D721Med (cell line): ENCODE measurements at places on chromosomes 11 and 22.

DNA sequence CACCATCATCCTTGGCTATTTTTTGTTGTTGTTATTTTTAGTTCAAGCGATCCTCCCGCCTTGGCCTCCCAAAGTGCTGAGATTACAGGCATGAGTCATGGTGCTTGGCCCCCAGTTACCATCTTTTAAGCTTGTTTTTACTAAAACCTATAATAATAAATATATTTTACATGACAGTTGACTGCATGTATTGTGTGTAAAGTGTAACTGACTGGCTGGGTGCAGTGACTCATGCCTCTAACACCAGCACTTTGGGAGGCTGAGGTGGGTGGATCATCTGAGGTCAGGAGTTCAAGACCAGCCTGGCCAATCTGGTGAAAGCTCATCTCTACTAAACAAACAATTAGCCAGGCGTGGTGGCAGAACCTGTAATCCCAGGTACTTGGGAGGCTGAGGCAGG lies 386.2 kb downstream of the TENM4 start:
- DNase-seq: no peak

DNA sequence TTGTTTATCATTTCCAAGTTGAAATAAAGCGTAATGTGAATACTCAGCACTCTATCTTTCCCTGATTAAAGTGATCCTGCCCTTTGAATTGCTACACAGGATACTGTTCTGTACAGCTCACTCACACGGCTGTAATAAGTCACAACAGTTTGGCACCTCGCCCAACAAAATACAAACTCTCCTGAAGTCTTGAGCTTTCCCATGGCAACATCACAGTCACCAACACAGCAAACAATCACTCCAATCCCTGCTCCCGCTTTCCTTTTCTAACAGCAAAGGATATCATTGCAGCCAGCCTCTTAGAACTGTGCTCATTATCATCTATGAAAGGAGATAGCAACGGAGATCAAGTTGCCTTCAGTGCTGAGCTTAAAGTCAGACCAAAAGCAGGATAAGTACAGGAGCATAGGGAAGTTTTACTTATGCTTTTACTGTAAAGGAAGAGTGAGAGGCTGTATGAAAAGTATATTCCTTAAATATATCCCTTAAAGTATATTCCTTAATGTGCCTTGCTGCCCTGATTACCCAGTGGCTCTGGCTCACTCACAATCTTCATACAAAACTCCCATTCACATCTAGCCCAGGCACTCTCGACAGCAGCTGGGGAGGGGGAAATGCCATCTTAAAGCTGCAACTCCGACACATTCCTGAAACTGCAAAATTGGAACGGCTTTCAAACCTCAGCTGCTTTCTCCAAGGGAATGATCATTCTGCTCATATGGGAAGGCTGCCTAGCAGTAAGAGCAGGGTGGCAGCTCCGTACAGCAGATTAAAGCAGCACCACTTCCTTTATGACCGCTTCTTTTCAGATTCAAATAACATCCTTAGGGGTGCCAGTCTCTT lies 35.8 kb downstream of the MAML2 start:
- no peak for DNase-seq

DNA sequence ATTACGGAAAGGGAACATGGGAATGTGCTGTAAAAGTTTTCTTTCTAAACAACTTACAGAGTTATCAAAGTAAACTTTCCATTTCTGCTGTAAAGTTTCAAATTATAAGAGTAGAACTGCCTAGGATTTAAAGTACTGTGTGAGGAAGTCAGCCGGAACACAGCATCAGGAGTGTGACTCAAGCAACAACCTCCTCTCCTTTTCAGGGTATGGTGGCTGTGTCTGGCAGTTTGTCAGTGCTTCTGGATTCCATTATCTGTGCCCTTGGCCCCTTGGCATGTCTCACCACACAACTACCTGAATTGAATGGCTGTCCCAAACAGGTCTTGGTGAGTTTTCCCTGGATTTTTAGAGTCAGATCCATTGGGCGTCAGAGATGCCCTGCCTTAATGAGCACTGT lies 6.9 kb upstream of the TOM1 start:
- DNase-seq: no peak

DNA sequence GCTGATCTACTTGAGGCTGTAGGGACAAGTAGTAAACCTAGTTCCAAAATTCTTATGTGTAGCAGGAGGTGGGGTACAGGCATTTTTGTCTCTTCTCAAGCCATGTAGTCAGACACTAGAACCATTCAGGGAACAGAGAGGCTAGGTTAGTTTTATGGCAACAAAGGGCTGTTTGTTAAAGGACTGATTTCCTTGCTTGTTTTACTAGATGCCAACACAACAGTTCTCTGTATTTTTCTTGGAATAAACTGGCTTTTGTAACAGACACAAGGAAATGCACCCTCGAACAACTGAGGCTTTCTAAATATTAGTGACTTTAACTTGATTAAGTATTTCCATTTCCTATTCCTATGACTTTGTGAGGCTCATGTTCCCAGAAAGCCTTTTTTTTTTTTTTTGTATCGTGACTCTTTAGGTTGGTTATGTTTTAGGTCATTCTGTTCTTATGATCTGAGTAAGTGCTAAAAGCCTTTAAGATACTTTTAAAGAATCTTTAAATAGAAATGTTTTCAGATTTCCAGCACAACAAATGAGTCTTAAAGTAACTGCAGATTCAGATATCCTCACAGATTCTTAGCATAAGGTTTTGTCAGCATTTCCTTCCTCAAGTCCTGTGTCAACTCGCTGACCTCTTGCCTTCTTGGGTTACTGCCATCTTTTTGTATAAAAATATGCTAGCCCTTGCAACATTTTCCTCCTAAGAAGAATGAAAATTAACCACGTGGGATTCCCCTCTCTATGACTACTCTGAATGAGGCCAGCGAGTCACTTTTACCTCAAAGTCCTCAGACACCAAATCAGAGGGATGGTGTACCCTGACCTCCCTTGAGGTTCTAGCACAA lies 92.5 kb downstream of the CCDC83 start:
- no peak for DNase-seq
